ENCODE measurements at places on chromosomes 12 and 14.

GRCh38 chr14:55353686-55354467 lies 57.8 kb downstream of the ATG14 start:
- H3K27me3 ChIP-seq, result no peaks in the 10 kb centered on the region
- DNase-seq, result no peak
- peaks cover 20% of the 10 kb centered on the region for H3K4me1 ChIP-seq
- peak overlapping the region; percentile 4 for H3K4me3 ChIP-seq

DNA sequence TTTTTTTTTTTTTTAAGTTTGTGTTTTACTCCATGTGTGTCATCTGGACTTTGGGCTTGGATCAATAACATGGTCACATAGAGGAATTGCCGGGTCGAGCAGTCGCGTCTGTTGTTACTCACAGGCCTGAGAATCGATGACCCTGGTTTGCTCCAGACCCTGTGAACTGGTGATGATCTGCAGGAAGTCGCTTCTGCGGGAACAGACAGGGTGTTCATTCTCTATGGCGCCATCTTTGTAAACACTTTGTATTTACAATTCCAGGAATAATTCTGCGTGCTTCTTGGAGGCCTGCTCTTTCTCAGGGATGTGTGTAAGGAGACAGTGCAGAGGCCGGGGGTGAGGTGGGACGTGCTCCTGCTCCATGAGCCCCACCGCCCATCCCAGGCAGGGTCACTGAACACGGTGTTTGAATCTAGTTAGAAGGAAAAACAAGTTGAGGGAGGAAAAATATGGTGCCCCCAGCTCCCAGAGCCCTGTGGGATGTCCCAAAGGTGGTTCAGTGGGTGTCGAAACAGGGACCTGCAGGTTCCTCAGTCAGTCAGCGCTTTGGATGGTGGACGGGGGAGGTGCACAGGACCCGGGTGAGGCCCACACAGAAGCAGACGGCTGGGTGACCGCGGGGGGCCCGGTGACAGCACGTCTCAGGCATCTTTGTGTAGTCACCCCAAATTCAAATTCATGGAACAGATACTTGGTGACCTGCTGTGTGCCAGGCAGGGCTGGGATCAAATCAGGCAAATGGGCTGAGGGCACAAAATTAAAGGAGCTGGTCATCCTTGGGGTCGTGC lies 58.8 kb downstream of the ADGRD1 start:
- no peaks in the 10 kb centered on the region for H3K4me1 ChIP-seq
- no peak for DNase-seq
- H3K27ac ChIP-seq, result no peak overlapping the region
- H3K27me3 ChIP-seq, result no peaks in the 10 kb centered on the region
- H3K4me3 ChIP-seq, result no peak overlapping the region
- peaks cover 2% of the 10 kb centered on the region for H3K36me3 ChIP-seq

DNA sequence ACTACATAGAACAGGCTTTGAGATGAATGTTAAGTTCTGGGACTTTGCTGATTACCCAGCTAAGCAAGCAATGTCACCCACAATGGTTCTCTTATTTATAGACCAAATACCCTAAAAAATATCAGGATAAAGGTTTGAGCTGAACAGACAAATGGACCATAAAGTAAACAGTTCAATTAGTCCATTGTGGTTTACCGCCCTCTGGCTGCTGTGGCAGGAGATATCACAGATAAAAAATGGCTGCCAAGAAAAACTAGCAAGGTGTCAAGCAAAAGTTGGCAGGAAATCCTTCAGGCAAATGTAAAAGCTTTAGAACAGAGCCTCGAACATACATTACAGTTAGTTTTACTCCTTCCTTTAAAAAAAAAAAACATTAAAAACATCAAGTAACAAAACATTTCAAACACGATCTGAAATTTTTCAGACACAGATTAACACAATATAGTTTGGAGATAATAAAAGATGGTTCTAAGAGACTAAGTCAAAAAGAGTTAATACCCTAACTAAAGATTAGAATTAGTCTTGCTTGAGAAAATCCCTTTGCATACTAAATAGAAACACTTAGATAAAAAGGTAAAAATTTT lies 41.3 kb downstream of the MED13L start:
- H3K36me3 ChIP-seq, result peaks cover 4% of the 10 kb centered on the region
- H3K27ac ChIP-seq, result peak overlapping the region; percentile 42
- no peaks in the 10 kb centered on the region for H3K27me3 ChIP-seq
- H3K4me1 ChIP-seq, result peaks cover 41% of the 10 kb centered on the region
- no peak overlapping the region for H3K4me3 ChIP-seq
- no peak for DNase-seq

- no peak overlapping the region for H3K27ac ChIP-seq
- no peaks in the 10 kb centered on the region for H3K4me1 ChIP-seq
- no peak for DNase-seq
Measured at GRCh38 chr12:132400011-132400641, 70.7 kb upstream of the GALNT9 start.

DNA sequence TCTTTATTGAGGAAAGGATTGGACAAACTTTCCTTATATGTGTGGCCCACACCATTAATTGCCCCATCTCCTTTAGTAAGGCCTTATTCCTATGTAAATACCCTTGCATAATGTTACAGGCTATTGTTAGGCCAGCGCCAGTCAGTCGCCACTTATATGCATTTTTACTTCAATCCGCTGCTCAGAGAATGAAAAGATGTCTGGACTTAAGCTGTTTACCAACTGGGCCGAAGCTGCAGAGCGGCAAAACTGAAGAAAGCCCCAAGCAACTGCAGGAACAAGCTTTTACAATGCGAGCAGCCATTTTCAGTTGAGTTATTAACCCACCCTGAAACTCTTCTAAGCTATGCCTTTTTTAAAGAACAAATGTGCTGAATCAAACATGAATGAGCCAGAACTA lies 92.1 kb upstream of the OTX2 start:
- H3K27me3 ChIP-seq, result peaks cover 17% of the 10 kb centered on the region
- H3K4me1 ChIP-seq, result no peaks in the 10 kb centered on the region
- no peaks in the 10 kb centered on the region for H3K36me3 ChIP-seq
- H3K4me3 ChIP-seq, result no peak overlapping the region
